ENCODE measurements at places on chromosomes 1 and 21.
A peak's percentile ranks its signal among the peaks of the same experiment; 100 is the strongest.

- DNase-seq: no peak
These were observed 1356.6 kb upstream of the ADGRL2 start for GRCh38 chr1:80444171-80444570.

GRCh38 chr1:61448914-61449313, 276.0 kb downstream of the TM2D1 start:
- DNase-seq: no peak

DNA sequence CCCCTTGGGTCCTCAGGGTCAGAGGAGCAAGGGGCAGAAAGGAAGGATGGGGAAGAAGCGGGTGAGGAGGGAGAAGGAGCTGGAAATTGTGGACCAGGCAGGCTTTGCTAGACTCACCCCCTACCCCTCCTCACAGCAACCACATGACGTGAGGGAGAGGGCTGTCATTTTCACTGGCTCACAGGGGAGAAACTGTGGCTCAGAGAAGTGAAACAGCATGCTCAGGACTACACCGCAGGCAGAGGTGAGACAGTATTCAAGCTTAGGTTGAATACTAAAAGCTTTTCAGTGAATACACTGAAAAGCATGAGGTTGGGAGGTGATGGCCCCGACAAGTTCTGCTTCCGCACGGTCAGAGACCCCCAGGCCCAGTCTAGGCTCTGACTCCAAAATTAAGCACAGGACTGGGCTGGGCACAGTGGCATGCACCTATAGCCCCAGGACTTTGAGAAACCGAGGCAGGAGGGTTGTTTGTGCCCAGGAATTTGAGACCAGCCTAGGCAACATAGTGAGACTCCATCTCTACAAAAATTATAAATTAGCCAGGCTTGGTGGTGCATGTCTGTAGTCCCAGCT, 1.2 kb upstream of the CLEC20A start:
- DNase-seq: no peak

GRCh38 chr1:37474697-37475379, 458 bp downstream of the ZC3H12A start:
- DNase-seq: no peak

- DNase-seq: no peak
These were observed 263.4 kb downstream of the GPR52 start for GRCh38 chr1:174710868-174711845.

- DNase-seq: no peak
These were observed 88.2 kb downstream of the TIAM1 start for GRCh38 chr21:31255896-31256295.

DNA sequence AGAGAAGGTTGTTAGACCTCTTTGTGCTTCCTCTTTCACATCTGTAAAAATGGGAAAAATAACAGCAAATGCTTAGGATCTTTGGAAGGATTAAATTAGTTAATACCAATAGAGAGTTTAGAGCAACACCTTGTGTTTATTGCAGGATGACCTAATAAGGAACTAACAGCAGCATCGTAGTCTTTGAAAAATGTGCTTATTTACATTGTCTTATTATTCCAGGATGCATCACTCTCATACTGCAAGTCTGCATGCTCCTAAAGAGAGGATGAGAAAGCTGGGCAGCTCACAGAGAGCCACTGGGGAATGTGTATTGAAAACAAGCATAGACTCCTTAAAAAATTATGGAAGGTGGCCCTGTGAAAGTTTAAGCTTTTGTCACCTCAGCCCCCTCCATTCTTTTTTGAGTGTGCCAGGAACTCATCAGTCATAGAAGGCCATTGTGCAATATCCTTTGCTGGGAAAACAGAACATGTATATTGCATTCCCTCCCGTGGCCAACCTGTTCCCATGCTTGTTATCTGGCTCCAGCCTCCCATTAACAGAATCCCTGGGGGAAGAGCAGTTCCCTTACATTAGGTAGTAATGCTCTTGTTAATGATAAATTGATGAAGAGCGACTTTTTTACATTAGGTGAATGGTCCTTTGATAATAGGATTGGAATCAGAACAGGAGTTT, 180.7 kb downstream of the ZNF326 start:
- no peak for DNase-seq

DNA sequence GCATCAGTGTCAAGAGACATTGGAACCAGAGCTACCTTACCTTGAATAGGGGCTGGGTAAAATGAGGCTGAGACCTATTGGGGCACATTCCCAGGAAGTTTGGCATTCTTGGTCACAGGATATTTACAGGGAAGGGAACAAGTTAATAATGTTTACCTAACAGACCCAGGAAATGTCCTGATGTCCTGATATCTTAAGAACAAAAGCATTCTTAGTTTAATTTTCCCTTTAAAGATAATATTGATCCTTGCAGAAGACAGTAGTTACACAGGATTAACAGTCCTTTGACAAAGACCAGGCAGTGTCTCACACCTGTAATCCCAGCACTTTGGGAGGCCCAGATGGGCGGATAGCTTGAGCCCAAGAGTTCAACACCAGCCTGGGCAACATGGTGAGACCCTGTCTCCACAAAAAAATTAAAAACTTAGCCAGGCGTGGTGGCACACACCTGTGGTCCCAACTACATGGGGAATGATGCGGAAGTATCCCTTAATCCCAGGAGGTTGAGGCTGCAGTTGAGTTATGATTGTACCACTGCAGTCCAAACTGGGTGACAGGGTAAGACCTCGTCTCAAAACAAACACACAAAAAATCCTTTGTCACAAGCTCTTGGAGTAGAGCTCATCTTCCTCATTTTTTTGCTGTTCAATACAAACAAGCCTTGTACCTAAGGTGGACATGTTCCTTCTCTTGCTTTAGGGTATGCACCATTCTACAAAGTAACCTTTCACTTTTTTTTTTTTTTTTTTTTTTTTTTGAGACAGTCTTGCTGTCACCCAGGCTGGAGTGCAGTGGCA, 1.3 kb upstream of the TOMM20 start:
- no peak for DNase-seq

DNA sequence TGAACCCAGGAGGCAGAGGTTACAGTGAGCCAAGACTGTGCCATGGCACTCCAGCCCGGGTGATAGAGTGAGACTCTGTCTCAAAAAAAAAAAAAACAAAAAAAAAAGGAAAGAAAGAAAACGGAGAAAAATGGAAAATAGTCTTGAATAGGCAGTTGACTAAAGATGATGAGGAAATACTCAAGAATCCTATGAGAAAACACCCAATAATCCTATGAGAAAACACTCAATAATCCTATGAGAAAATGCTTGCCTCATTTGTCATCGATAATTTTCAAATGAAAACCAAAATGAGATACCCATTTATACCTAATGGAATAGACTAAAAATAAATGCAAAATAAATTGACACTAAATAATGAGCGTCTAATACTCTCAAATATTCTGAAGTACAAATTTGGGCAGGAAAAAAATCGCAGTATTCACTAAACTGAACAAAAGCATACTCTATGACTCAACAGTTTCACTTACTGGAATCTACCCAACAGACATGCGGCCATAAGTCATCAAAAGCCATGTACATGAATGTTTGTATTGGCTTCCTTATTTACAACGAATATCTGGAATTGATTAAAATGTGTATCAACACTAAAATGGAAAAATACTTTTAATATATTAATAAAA, 733.9 kb upstream of the CHRM3 start:
- no peak for DNase-seq

DNA sequence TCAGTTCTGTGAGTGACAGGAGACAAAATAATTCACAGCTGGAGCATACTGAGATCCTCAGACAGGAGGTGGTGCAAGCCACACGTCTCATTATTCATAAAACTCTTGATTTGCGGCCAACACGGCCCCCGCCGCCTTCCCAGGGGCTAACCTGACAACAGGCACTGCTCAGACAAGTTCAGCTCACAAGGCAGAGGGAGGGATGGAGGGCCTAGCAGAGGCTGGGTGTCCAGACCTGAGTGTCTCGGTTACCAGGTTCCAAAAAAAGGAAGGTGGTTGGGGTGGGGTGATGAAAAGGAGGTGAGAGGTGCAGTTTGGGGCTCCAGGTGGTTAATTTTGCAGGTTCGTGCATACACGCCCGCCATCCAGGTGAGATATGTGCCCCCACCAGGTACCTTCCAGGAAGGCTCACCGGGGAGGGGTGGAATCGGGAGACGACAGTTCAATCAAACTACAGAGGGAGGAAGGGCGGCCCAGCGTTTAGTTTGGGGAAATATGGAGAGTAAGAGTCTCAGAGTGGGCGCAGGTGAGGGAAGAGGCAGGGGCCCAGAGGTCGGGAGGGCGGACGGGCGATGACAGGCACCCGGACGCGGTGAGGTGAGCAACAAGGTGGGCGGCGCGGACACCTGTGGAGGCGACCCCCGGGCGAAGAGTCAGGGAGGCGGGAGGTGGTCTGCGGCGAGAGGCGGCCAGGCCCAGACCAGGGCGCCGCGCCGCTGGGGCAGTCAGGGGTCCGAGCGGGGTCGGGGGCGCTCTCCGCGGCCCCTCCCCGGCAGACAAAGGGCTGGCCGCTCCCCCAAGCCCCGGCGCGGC, 629 bp downstream of the CTNNBIP1 start:
- peak; percentile 31 for DNase-seq

- DNase-seq: no peak
These were observed 119.5 kb upstream of the CSF3R start for GRCh38 chr1:36602184-36602583.

DNA sequence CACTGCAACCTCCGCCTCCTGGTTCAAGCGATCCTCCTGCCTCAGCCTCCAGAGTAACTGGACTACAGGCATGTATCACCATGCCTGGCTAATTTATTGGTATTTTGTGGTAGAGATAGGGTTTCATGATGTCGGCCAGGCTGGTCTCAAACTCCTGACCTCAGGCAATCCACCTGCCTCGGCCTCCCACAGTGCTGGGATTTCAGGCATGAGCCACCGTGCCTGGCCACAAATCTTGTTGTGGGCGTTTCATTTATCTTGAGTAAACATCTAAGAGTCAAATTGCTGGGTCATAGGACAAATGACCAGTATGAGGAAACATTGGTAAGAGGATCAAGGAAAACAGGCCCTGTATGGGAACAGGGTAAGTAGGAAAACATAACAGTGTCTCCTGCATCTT, 17.9 kb downstream of the TMEM200B start:
- no peak for DNase-seq
